ENCODE measurements at places on chromosomes 6 and 20.
A peak's percentile ranks its signal among the peaks of the same experiment; 100 is the strongest.

- no peak for DNase-seq
These were observed 37.5 kb upstream of the FRMD1 start for GRCh38 chr6:168116438-168116974.

DNA sequence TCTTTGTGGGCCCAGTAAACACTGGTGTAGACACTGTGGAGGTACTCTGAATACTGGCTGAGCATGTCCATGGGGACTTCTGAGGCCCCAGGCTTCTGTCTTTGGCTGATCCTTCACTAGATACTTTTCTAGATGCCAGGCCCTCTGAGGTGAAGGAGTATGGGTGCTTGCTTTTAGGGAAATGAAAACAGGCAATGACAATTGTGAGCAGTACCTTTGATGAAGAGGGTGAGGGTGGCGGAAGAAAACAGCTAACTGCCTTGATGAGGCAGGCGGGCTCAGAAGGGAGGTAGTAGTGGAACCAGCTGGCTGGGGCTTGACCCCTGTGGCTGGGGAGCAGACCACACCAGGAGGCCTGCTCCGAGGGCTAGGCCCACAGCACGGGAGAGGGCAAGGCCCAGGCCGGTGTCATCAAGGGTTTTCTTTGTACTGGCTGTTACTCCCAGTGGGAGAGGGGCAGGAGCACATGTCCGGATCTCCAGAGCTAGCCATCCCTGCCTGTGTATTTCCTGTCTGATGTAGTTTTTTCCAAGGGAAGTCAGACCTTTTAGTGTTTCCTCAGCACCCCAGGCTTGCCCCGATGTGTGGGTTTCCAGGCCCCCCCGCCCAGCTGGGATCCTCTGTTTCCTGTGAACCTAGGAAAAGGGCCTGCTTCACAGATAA lies 3.9 kb downstream of the PLCG1 start:
- no peak for DNase-seq

DNA sequence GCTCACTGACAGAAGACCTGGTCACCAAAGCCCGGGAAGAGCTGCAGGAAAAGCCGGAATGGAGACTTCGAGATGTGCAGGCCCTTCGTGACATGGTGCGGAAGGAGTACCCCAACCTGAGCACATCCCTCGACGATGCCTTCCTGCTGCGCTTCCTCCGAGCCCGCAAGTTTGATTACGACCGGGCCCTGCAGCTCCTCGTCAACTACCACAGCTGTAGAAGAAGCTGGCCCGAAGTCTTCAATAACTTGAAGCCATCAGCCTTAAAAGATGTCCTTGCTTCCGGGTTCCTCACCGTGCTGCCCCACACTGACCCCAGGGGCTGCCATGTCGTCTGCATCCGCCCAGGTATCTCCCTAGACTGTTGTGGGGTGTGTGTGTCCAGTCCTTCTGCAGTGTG lies 4.4 kb downstream of the TTPAL start:
- DNase-seq = no peak

- no peak for DNase-seq
These were observed 94.1 kb upstream of the RNF24 start for GRCh38 chr20:4109307-4109940.

DNA sequence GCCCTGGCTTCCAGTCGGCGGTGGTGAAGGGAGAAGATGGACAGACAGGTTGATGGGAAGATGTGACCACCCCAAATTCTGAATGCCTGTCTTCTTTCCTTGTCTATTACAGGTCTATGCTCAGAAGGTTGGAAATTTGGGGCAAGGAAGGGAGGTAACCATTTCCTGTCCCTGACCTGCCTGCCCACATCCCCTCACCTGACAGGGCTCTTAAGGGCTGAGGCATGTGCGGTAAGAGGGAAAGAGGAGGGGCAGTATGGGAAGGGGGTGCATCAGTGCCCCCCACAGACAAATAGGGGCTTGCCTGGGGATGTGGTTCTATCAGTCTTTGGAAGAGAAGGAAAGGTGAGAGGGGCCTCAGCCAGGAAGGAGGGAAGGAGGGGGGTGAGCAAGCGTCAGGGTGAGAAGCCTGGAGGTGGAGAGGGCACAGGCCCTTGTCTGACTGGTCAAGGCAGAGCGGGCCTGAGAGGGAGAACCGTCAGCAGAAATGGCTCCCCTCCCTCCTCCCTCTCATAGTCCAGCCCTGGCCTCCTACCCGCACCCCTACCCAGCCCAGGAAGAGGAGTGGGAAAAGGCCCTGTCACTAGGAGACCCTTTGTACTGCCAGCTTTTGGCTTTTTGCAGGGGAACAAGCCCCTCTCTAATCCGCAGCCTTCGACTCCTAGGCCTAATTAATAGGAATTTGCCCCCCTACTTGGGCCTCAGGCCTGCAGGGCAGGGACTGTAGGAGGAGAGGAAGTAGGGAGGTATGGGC lies 104.4 kb upstream of the FOXP4 start:
- DNase-seq = peak; percentile 35

- no peak for DNase-seq
These were observed 155.0 kb upstream of the JARID2 start for GRCh38 chr6:15090745-15091384.

- DNase-seq = peak; percentile 64
These were observed 175.3 kb upstream of the CST7 start for GRCh38 chr20:24773751-24774201.

DNA sequence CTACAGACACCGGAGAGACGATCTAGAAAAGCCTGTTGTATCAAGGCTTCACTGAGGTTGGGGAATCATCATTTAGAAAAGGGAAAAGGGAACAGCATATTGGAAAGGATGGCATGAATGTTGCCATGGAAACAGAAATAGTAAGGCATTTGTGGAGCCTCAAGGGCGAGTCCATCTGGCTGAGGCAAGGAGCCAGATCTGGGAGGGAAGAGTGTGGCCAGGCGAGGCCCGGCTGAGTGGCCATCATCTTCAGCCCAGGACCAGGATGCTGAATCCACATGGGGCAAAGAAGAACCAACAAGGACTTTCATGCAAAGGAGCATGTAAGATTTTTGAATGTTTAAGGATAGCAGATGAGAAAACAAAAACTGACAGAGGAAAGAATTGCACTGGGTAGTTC lies 85.8 kb downstream of the MAP3K5 start:
- peak; percentile 87 for DNase-seq

- DNase-seq = no peak
These were observed 23.7 kb upstream of the BMP7 start for GRCh38 chr20:57290178-57290484.

DNA sequence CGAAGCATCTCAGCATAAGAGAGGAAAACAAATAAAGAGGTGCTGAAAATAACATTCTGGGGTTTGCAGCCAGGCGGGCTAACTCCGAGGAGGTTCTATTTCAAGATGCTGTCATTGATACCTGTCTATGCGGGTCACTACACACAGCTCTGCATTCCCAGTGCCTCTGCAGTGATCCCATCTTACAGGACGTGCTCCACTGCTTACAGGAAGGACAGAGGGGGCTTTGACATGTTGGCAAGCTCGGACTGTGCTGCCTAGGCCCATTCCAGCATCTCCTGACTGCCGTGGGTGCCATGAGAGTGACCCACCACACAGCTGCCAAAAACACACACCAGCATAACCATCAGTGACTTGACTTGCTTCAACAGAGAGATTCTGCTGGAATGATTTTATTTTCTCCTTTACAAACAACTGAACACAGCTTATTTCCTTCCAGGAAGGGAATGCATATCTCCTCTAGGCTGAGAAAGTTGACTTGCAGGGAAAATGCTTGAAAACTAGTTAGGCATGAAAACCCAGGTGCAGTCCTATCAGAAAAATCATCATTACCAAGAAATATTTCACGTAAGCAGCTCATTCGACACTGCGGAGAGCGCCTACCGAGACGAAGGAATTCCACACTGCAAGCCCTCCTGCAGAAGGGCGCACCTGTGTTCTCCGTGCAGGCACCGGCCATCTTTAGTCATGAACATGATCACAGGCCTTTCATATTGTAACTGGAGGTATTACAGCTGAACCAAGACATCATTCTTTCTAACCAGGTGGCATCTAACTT lies 62.5 kb downstream of the RAMACL start:
- no peak for DNase-seq

DNA sequence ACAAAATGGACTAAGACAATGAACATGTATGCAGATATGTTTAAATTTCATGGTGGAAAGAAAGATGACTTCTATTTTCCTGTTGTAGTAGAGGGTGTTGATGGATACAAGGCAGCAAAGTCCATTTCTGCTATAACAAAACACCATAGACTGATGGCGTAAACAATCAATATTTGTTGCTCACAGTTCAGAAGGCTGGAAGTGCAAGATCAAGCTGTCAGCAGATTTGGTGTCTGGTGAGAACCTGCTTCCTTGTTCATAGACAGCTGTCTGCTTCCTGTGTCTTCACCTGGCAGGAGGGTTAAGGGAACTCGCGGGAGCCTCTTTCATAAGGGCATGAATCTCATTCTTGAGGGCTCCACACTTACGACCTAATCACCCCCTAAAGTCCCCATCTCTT lies 83.0 kb upstream of the ELOVL5 start:
- no peak for DNase-seq

- no peak for DNase-seq
These were observed 31.0 kb upstream of the KCNB1 start for GRCh38 chr20:49513517-49513916.

DNA sequence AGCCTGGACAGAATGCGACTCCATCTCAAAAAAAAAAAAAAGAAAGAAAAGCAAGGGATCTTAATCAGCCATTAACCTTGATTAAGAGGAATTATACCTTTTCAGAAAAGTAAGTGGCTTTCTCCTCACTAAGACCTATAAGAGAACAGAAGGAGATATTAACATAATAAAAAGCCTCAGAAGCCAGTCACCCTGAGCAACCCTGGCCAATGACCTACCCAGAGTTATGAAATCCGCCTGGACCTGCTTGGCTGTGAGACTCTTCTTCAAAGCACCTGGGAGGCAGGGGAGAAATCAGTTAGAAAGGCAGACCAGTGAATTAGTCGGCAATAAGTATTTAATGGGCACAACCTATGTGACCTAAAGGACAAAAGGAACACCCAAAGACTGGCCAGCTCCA lies 32.7 kb upstream of the C20orf203 start:
- no peak for DNase-seq

- no peak for DNase-seq
These were observed 172.4 kb downstream of the PLCB4 start for GRCh38 chr20:9241232-9241692.

- no peak for DNase-seq
These were observed 163.4 kb upstream of the DEFB112 start for GRCh38 chr6:50213146-50213545.

GRCh38 chr6:155949256-155949655 lies 493.6 kb upstream of the NOX3 start:
- no peak for DNase-seq

DNA sequence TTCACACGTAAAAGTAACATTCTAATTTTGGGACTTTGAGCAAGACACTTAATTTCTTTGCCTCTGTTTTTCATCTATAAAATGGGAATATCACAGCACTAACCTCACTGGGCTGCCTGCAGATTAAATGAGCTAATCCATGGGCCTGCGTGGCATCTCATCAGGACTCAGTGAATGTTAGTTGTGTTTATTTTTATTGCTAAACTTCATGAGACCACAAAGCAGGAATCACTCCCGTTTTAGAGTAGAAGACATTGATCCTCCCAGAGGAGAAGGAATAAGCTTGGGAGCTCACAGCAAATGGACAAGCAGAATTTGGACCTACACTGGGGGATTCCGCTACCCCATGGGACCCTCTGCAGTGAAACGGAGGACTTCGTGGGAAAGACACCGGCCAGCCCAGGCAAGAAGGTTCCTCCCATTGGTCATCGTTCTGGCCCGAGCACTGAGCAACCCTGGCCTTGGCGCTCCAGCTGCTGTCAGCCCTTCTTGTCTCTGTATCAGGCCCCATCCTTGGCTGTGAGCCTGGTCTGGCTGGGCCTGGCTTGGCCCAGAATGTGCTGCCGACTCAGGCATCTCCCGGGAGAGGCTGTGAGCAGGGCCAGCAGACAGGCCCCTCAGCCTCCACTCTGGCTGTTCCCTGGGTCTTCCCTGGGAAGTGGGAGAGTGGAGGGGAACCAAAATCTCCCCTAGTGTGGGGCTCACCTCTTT lies 79.8 kb downstream of the NFATC2 start:
- DNase-seq = no peak

DNA sequence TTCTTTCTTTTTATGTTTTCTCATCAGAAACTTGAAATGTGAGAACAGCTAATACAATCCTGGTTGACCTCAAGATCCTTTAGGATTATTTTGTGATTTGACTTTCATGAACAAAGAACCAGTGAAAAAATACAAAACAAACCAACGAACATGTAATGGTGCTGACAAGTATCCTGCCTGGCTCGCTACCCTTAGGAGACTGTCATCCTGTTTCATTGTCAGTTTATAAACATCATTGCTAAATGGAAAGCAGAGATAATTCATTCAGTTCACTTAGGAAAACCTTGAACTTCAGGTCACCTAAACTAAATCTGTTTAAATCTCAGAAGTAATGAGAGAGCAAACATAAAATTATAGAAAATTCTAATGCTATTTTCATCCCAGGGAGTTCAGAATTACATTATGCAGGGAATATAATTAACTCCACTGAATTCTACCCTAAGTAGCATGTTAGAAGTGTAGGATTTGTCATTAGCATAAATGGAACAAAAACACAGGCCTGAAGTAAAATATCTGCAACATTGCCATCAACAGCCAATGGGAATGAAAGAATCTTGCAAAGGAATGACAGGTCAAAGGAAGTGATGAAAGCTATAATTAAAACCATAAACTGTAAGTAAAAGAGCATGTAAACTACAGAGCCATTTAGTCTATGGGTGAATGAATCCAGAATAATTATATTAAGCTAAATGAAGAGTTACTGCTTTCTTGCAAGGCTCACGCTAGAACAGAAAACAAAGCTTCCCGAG lies 401.2 kb upstream of the MANEA start:
- DNase-seq = no peak

GRCh38 chr6:39593646-39594045 lies 131.6 kb downstream of the KIF6 start:
- no peak for DNase-seq

DNA sequence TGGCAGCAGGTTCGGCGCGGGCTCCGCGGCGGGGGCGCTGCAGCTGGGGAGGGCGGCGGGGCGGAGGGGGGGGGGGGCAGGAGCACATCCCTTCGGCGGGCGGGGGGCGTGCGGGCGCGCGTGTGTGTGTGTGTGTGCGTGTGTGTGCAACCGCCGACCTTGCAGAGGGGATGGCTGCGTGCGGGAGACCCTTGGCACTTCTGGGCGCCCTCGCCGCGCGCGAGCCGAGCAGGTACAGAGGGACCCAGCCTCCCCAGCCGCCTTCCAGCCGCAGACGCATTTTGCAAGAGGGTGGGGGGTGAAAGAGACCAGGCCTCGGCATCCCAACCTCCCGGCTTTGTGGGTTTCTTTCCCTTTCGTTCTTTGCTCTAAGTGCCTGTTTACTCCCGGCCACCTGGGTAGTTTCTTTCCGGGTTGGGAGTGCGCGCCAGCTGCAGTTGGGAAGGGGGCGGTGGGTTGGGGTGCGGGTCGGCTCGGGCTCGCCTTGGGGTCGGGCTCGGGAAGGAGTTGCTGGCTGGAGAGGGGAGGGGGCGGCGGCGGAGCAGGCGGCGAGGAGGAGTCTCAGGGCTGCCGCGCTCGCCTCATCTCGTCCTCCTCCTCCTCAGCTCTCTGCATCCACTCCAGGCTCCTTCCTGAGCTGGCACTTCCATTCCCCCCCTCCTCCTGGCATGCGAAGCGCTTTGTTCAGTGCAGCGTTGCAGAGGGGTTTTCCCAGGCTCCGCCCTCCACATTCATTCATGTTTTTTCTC lies 620 bp downstream of the HIVEP1 start:
- DNase-seq = peak; percentile 59

GRCh38 chr20:34907616-34908469 lies 31.4 kb downstream of the ACSS2 start:
- no peak for DNase-seq

GRCh38 chr6:101126501-101126900 lies 245.4 kb upstream of the ASCC3 start:
- DNase-seq = no peak
